Upper lobe of right lung (tissue), 1 donor: ENCODE measurements at places on chromosomes 16 and 17. TPM values are rescaled to one million over a fixed set of nuclear protein-coding genes. Genes with fewer than 3 reads are reported as not detected.

The CD300A gene
- 17.5 TPM for total RNA-seq

The GRIN2A gene
- 0.09 TPM for total RNA-seq

The KSR1 gene
- 52.5 TPM for total RNA-seq

The HIGD1B gene
- total RNA-seq = 36.4 TPM

The CCR7 gene
- total RNA-seq = 1.1 TPM

The IRX6 gene
- total RNA-seq = 13.0 TPM

The TP53TG3F gene
- not detected for total RNA-seq

The RAMP2 gene
- total RNA-seq = 114 TPM

The PRSS27 gene
- total RNA-seq = 0.81 TPM

The CORO7 gene
- 52.4 TPM for total RNA-seq

The KRTAP1-3 gene
- not detected for total RNA-seq

The AOC2 gene
- 2.0 TPM for total RNA-seq

The PDIA2 gene
- total RNA-seq = 0.96 TPM

The CD300LB gene
- total RNA-seq = 1.3 TPM

The ACSM5 gene
- 4.5 TPM for total RNA-seq

The TMC8 gene
- total RNA-seq = 26.6 TPM

The CCL11 gene
- total RNA-seq = 0.98 TPM

The WNK4 gene
- 0.38 TPM for total RNA-seq

The PCTP gene
- total RNA-seq = 24.7 TPM

The GAST gene
- total RNA-seq = not detected

The TBX21 gene
- 3.9 TPM for total RNA-seq

The CNGB1 gene
- not detected for total RNA-seq

The NPIPA5 gene
- 12.0 TPM for total RNA-seq

The CACNG4 gene
- total RNA-seq = 9.3 TPM

The RTN4RL1 gene
- 4.3 TPM for total RNA-seq

The CES4A gene
- total RNA-seq = 13.3 TPM

The PGP gene
- total RNA-seq = 15.0 TPM

The TLCD3B gene
- total RNA-seq = not detected

The FBXL16 gene
- 3.6 TPM for total RNA-seq

The ZSCAN10 gene
- total RNA-seq = not detected

The KRTAP4-5 gene
- not detected for total RNA-seq

The GCGR gene
- not detected for total RNA-seq

The HEXD gene
- total RNA-seq = 49.1 TPM

The AGRP gene
- total RNA-seq = 4.9 TPM

The CRYBA1 gene
- total RNA-seq = not detected

The NOG gene
- total RNA-seq = 2.3 TPM

The HSD11B2 gene
- 2.2 TPM for total RNA-seq

The CCL4 gene
- total RNA-seq = 12.5 TPM

The ZDHHC1 gene
- 11.1 TPM for total RNA-seq

The MT1M gene
- total RNA-seq = 40.3 TPM

The OMG gene
- total RNA-seq = 10.3 TPM
